Activated naive CD4-positive, alpha-beta T cell treated with anti-CD3 and anti-CD28 coated beads, Interleukin-2, amount 10 ng/mL, durations not matched to agents 7 days and 5 days (primary cell): ENCODE measurements at places on chromosomes 2 and 18.

GRCh38 chr18:44961288-44961995 lies 280.8 kb downstream of the SETBP1 start:
- H3K4me1 ChIP-seq, result no peaks in the 10 kb centered on the region
- H3K4me3 ChIP-seq, result no peak overlapping the region
- H3K27ac ChIP-seq, result no peak overlapping the region
- H3K36me3 ChIP-seq, result no peaks in the 10 kb centered on the region
- no peaks in the 10 kb centered on the region for H3K27me3 ChIP-seq

DNA sequence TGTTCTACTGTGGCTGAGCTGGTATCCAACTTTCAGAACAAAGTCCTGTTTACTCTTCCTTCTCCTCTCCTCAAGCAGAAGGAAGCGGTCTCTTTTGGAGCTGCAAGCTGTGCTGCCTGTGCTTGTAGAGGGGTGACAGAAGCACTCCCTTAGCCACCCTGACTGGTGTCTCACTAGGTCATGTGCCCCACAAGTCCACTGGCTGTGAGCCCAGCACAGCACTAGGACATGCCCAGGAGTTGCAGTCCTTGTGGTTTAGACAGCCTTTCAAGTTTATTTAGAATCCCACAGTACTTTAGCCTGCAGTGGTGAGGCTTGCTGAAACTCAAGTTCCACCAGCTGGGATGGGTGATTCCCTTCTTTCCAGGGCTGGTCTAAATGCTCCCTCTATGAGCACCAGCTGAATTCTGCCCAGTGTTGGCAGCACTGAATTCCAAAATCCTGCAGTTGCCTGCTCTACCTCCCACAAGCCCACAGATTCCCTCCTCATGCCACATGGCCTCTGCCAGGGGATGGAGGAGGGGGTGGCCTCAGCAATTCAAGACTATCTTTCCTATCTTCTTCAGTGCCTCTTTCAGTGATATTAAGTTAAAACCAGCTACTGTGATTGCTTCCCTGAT lies 61.2 kb downstream of the CCDC85A start:
- no peaks in the 10 kb centered on the region for H3K27me3 ChIP-seq
- H3K27ac ChIP-seq, result no peak overlapping the region
- H3K4me1 ChIP-seq, result no peaks in the 10 kb centered on the region
- H3K36me3 ChIP-seq, result no peaks in the 10 kb centered on the region
- no peak overlapping the region for H3K4me3 ChIP-seq

- no peak overlapping the region for H3K4me3 ChIP-seq
- DNase-seq, result no peak
- peaks cover 2% of the 10 kb centered on the region for H3K27me3 ChIP-seq
- no peaks in the 10 kb centered on the region for H3K36me3 ChIP-seq
Measured at GRCh38 chr18:2387588-2387987, 183.7 kb downstream of the METTL4 start.

GRCh38 chr2:237282568-237283128 lies 131.3 kb downstream of the COL6A3 start:
- DNase-seq, result no peak
- no peak overlapping the region for H3K4me3 ChIP-seq
- H3K4me1 ChIP-seq, result no peaks in the 10 kb centered on the region
- no peaks in the 10 kb centered on the region for H3K36me3 ChIP-seq

GRCh38 chr2:20027705-20028434 lies 15.4 kb upstream of the MATN3 start:
- peaks cover 43% of the 10 kb centered on the region for H3K36me3 ChIP-seq
- H3K27me3 ChIP-seq, result peaks cover 2% of the 10 kb centered on the region
- no peaks in the 10 kb centered on the region for H3K4me1 ChIP-seq
- no peak overlapping the region for H3K27ac ChIP-seq
- H3K4me3 ChIP-seq, result no peak overlapping the region
- DNase-seq, result no peak

DNA sequence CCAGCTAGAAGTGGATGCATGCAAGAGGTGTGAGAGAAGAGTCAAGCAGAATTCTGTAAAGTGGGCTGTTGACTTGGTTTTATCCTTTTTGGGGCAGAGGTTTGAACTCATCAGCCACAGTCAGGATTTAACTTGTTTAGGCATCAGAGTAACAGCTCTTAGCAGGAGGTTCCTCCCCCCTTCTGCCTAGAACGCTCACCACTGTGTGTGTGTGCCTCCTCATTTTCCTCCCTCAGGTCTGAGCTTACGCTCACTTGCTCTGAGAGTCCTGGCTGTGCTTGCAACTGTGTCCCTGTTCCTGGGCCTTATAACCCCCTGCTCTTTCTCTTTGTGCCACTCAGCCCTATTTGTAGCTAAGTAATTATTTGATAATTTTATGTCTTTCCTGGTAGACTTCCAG lies 167.9 kb downstream of the TMEM182 start:
- no peak overlapping the region for H3K27ac ChIP-seq
- H3K4me1 ChIP-seq, result no peaks in the 10 kb centered on the region
- H3K4me3 ChIP-seq, result no peak overlapping the region

DNA sequence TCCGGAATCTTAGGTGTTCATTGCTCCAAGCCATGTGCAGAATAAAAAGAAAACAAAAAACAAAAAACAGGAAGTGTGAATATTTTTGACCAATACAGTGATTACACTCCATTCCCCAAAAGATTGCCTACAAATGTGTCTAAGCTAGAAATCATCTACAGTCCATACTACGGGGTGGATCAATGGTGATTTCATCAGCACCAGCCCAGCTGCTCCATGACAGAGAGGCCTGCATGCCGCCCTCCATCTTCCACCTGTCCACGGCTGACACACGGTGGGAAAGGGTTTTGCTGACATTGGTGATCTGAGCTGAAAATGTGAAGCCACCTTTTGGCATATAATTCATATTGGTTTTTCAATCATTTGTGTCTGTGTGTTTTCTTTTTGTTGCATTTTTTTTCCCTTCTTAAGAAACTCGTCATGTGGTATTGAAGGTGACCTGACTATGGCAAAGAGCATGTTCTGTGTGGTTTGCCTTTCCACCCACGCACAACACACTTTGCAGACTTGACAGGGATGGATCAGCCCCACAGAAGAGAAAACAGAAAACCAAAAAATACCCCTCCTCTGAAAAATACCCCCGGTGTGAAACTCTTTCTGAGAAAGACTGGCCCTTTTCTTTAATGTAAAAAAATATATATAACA lies 533.1 kb downstream of the RNF144A start:
- H3K27me3 ChIP-seq, result no peaks in the 10 kb centered on the region
- peaks cover 73% of the 10 kb centered on the region for H3K4me1 ChIP-seq
- H3K36me3 ChIP-seq, result peaks cover 7% of the 10 kb centered on the region
- peak overlapping the region; percentile 3 for H3K4me3 ChIP-seq
- H3K27ac ChIP-seq, result peak overlapping the region; percentile 94

DNA sequence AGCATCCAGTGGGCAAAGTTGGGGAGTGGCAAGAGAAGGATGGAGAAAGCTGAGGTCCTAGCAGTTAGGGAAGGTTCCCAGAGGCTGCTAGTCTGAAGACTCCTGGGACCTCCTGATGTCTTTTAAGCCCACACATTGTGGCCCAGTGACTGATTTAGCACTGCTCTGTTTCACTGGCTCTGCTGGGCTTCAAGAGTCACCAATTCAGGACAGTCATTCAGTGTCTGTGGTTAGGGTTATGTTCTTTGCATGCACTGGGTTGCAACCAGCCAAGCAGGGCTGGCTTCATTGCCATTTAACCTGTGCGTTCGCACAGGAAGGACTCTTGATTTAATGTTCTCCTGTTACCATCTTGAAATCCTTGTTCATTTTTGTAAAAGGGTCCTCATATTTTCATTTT lies 199.2 kb downstream of the ICOS start:
- H3K36me3 ChIP-seq, result no peaks in the 10 kb centered on the region
- DNase-seq, result no peak
- peaks cover 29% of the 10 kb centered on the region for H3K27me3 ChIP-seq
- no peak overlapping the region for H3K4me3 ChIP-seq
- no peak overlapping the region for H3K27ac ChIP-seq

DNA sequence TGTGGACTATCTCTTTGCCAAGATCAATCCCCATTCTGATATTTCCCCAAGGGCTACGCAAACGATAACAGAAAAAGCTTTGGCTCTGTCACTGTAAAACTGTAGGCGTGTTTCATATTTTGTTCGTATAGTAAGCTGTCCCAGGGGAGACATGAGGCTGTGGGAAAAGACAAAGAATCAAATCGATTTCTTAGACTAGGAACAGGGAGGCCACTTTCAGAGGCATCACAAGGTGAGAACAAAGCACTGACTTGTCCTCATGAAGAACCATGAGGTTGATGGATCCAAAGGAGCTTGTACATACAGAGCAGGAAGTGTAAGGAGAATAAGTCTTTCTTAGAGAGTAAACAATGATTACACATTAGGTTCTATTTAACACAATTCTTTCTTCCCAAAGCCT lies 255.7 kb downstream of the HNMT start:
- no peaks in the 10 kb centered on the region for H3K4me1 ChIP-seq
- no peak for DNase-seq
- no peaks in the 10 kb centered on the region for H3K27me3 ChIP-seq
- H3K27ac ChIP-seq, result no peak overlapping the region

DNA sequence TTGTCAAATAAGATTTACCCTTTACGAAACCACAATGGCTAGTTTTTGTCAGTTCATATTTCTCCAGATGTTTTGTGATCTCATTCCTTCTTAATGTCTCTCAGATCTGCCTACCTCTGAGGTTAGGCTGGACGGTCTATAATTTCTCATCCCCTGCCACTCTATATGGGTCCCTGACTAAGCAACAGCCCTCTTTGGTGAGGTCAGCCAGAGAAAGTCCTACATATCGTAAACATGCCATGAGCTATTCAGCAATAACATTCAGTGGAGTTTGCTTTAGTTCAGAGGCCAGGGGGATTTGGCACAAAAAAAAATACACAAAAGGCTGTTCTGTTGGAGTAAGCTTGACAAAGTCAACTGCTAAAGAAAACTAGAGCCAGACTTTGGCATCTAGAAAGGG lies 192.1 kb upstream of the NCKAP5 start:
- no peaks in the 10 kb centered on the region for H3K27me3 ChIP-seq
- H3K4me3 ChIP-seq, result no peak overlapping the region
- H3K36me3 ChIP-seq, result no peaks in the 10 kb centered on the region
- no peaks in the 10 kb centered on the region for H3K4me1 ChIP-seq
- no peak overlapping the region for H3K27ac ChIP-seq
- no peak for DNase-seq

DNA sequence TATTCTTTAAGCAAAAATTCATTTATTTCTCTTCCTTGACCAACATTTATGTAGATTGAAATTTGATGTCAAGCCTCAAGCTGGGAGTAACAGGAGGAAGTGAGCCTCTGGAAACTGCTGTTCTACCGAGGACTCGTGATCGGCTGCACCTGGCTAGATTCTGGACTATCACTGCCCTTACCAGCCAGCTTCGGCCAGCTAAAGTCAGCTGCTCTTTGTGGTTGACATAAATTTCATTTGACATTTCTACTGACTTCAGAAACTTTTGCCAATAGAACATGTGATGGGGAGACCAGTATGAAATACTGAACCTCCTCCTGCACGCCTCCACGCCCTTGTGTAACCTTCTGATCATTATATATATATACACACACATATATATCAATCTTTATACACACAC lies 74.2 kb upstream of the RGPD5 start:
- peaks cover 10% of the 10 kb centered on the region for H3K27me3 ChIP-seq
- DNase-seq, result no peak
- no peak overlapping the region for H3K4me3 ChIP-seq
- H3K4me1 ChIP-seq, result no peaks in the 10 kb centered on the region

DNA sequence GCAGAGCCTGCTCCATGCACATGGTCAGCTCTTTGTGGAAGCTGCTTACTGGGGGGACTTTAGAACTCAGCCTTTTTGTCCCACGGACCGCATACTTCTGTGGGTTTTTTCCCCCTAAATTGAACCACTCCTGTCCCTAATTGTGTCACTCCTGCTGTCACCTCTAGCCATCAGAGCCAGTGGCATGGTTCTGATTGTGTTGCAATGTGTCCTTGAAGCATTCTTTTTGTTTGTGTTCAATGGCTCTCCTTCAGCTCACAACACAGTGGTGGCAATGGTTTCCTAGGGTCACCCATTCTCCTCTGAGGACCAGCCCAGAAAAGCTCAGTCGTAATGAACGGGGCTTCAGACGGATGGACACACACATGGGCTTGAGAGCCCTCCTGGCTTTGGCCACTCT lies 35.4 kb downstream of the CDCA7 start:
- H3K27ac ChIP-seq, result no peak overlapping the region
- DNase-seq, result no peak
- H3K4me3 ChIP-seq, result no peak overlapping the region
- no peaks in the 10 kb centered on the region for H3K36me3 ChIP-seq
- no peaks in the 10 kb centered on the region for H3K4me1 ChIP-seq
- H3K27me3 ChIP-seq, result peaks cover 10% of the 10 kb centered on the region

DNA sequence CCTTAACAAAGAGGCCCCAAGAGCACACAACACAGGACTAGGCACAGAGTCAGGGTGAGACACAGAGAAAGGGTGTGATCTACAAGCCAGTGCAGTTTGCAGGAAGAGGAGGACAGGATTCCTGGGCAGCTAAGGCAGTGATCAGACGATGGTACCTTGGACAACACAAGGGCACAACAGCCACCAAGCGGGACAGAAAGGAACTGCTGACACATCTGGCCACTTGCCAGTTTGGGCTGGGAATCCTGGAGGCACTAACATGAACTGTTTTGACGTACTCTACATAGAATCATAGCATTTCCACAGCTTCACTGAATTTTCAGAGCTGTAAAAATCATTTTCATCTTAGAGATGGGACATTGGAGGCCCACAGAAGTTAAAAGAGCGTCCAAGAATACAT lies 221.5 kb upstream of the SLC35G4 start:
- no peak for DNase-seq
- H3K4me3 ChIP-seq, result no peak overlapping the region
- no peak overlapping the region for H3K27ac ChIP-seq
- H3K36me3 ChIP-seq, result no peaks in the 10 kb centered on the region
- no peaks in the 10 kb centered on the region for H3K27me3 ChIP-seq
- H3K4me1 ChIP-seq, result no peaks in the 10 kb centered on the region

GRCh38 chr2:31378389-31378788 lies 36.2 kb downstream of the XDH start:
- H3K36me3 ChIP-seq, result peaks cover 5% of the 10 kb centered on the region
- peaks cover 17% of the 10 kb centered on the region for H3K27me3 ChIP-seq
- H3K27ac ChIP-seq, result no peak overlapping the region
- H3K4me1 ChIP-seq, result peaks cover 40% of the 10 kb centered on the region
- no peak overlapping the region for H3K4me3 ChIP-seq

DNA sequence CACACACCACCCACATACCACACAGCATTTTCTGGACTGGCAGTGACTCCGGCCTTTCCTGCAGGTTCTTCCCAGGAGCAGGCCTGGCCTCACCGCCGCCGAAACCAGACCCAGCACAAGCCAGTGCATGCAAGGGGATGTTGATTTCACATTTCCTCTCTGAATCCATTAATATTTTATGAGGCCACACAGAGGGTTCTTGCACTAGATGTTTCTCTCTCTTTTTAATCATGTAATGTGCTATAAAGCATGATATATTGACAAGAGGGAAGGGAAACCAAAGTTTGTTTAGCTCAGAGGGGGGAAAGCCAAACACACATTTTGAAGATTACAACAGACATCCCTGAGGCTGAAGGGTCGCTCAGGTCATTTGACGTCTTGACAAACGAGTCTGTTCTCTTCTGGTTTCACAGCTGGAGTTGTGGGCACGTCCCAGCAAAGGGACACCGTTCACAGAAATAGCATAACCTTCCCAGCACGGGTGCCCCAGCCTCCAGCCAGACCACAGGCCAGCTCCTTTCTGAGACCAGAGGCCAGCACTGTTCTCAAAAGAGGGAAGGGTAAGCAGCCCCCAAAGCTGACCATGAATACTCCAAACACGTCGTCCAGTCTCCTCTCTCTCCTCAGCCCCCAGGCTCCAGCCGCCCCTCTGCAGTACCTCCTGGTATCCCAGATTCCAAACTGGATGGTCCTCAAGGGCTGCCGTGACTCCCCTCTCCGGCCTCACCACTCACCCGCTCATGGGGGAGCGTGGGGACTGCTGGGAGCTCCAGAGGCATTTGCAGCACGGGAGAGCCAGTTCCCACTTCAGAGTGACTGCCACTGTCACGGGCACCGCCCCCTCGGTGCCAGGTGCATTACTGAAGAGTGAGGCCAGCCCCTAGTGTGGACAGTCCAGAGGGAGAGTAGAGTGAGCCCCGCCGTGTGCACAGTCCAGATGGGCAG lies 340.3 kb upstream of the SALL3 start:
- H3K27ac ChIP-seq, result no peak overlapping the region
- H3K27me3 ChIP-seq, result no peaks in the 10 kb centered on the region
- H3K4me3 ChIP-seq, result no peak overlapping the region
